HFFc6 (cell line): ENCODE measurements at places on chromosomes 1 and 21. TPM values are rescaled to one million over a fixed set of nuclear protein-coding genes. Genes with fewer than 3 reads are reported as not detected.

Gene PDE4B
- 34.9 and 58.5 TPM in 2 replicates for total RNA-seq

- DNase-seq: no peak
Measured at GRCh38 chr1:51714374-51715019, 97.6 kb downstream of the OSBPL9 start.

Gene PTPN22
- total RNA-seq: 1.0 to 1.6 TPM (median 1.6 TPM) in 3 replicates

GRCh38 chr1:162893612-162893908 lies 32.6 kb upstream of the CCDC190 start:
- no peak for DNase-seq

GRCh38 chr21:45184869-45185268 lies 102.8 kb downstream of the POFUT2 start:
- no peak for DNase-seq

Gene BRDT
- not detected in 2 replicates for total RNA-seq

Gene VWA5B1
- total RNA-seq: not detected in 3 replicates

Gene HSD3B1
- total RNA-seq: not detected in 3 replicates

DNA sequence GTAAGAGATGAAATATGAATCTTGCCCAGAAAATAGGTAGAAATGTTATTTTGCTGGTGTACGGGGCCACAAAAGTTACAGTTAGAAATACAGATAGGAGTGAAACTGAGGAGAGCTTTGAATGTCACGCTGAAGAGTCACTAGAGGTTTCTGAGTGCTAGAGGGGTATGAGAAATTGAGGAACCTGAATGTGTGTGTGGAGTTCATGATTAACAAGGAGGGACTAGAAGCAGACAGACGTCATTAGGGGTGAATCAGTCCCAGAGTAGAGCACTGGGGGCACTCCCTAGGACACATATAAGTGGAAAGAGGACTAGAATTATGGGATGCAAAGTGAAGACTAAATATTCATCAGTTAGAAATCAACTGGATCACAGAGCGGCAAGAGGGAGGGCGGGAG lies 188.9 kb upstream of the MAP1LC3C start:
- no peak for DNase-seq

DNA sequence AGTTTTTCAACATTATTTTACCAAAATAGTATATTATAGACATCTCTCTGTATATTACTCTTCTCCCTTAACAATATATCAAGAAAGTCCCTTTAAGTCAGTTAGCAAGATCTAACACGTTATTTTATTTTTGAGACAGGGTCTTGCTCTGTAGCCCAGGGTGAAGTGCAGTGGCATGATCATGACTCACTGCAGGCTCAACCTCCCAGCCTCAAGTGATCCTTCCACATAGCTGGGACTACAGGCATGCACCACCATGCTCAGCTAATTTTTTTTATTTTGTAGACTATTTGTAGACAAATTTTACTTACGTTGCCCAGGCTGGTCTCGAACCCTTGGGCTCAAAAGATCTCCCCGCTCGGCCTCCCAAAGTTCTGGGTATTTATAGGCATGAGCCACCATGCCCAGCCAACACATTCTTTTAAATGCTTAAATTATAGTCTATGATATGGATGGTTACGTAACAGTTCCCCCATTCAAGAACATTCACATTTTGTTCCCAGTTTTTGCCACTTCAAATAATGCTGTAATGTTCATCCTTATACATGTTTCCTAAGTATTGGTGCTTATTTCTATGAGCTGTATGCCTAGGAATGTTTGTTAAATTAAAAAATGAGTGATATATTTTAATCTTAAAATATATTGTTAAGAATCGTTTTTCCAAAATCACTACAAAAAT lies 70.4 kb downstream of the TUT4 start:
- no peak for DNase-seq

Gene SPRR5
- total RNA-seq: not detected in 3 replicates

DNA sequence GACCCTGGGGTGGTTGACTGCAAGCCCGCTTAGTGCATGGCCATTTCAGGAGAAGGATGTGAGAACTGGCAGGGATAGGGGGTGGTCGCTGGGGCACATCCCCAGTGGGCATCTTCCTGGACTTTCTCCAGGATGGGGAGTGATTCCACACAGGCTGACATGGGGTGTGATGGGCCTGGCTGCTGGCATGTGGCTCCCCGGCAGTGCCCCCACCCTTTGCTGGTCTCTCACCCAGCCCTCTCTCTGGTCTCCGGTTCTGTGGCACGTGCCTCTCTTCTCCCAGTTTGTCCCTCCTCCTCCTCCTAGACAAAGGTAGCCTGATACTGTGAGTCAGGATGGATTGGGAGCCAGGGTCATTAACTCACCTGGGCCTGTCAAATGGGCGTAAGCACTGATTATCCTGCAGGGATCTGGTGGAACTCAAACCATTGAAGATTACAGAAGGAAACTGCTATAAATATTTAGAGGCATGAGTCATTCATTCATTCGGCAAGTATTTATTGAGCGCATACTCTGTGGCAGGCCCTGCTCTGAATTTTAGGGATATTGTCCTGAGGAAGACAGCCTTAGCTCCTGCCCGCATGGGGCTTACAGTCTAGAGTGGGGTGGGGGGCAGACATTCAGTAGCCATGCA lies 23.6 kb upstream of the EPS8L3 start:
- peak; percentile 20 for DNase-seq

DNA sequence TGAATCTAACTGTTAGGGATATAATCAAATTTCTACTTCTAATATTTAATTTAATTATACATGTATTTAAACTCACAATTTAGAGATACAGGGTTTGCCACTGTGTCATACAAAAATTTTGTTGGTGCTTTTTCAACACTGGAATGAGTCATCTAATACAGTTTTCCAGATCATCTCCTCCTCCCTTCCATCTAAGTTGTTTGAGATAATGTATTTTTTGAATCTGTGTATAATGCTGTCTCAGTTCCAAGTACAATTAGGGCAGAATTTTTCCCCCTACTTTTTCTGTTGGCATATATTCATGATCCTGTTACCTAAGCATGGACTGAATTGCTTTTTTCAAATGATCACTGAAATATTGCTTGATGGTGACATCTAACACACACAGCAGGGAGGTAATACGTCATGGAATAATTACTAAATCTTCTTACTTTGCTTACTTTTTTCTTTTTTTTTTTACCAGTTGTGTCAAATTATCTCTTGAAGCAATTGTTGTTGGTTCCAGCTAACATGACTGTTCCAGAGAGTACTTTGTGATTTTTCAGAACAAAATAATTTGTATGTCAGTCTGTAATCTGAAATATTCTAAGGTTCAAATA lies 146.0 kb downstream of the MAGI3 start:
- DNase-seq: peak; percentile 46

GRCh38 chr1:63847308-63847910 lies 73.6 kb downstream of the ROR1 start:
- no peak for DNase-seq

Gene ZBTB8A
- total RNA-seq: 4.4 and 4.5 TPM in 2 replicates

- DNase-seq: no peak
Measured at GRCh38 chr1:62528015-62528414, 69.3 kb upstream of the ANGPTL3 start.

Gene PGLYRP4
- not detected in 3 replicates for total RNA-seq

DNA sequence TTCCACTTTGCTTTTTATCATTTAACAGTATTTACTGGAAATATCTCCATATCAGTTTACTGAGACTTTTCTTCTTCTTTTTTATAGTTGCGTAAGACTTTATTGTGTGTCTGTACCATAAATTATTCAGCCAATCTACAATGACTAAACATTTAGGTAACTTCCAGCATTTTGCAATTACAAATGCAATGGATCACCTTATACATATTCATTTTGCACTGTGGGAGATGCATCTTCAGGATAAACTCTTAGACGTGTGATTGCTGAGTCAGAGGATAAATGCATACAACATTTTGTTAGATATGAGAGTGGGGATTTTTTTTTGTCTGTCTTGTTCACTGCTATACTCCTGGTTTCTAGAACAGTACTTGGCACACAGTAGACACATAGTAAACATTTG lies 95.7 kb upstream of the GCLM start:
- DNase-seq: no peak

GRCh38 chr1:87127581-87127980 lies 201.1 kb upstream of the LMO4 start:
- DNase-seq: no peak

DNA sequence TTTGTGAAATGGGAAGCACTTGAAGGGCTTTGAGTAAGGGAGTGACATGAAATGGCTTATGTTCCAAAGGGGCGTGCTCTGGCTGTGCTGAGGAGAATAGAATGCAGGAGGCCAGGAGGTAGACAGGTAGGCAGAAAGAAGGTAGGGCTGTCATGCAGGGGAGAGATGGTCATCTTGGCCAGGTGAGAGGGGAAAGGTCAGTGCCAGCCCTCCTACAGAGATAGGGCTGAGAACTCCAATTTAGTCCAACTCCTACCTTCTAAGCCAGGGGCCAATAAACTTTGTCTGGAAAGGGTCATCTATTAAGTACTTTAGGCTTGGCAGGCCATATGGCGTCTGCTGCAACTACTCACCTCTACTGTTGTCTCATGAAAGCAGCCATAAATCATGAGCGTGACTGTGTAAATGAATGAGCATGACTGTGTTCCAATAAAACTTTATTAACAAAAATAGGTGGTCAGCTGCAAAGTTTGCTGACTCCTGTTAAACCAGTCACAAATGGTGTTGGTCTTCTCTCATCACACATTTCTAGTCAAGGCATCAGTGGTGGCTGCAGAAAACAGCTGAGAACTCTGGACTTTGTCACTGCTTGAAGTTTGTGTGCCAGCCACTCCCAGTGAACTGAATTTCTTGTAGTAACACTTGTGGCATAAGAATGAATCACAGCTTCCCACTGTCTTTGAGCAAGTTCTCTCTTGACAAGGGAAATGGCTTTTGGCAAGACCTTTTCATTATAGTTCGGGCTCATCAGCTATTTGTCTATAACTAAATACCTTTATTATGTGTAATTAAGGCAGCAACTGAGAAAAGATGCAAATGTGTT lies 32.0 kb upstream of the CD2 start:
- DNase-seq: no peak

DNA sequence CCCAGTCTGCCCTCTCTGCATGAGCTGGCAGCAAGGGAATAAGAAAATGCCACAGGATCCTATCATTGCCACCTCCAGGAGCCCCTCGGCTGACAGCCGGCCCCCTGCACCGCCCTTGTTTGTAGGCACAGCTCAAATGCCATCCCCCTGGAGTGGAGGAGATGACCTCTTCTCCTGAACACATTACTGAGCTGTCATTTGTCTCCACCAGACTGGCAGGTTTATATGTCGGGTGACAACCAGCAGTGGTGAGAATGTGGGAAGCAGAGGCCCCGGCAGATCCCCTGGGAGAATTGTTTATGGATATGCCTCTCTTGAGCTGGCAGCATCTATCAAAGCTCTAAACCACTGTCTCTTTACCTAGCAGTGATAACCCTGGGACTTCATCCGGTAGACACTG lies 135.4 kb upstream of the FMN2 start:
- no peak for DNase-seq

GRCh38 chr1:154182344-154183045 lies 9.4 kb downstream of the TPM3 start:
- DNase-seq: peak; percentile 70

Gene EFNA1
- total RNA-seq: 0.13 TPM in 1 of 3 replicates, not detected in the others

DNA sequence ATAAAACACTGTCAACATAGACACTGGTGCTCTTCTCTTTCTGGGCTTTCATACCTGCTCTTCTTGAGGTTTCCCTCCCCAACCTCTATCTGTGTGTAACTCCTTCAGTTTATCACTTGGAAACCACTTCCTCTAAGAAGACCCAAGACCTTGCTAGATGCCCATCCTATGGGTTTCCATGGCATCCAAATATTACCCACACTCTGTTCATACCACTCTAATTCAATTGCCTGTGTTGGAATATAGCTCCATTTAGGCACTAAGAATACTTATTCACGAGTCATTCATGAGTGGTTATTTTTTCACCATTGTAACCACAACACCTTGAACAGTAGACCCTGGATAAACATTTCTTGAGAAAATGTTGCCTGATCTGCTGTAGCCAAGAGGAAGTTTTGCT lies 231.1 kb upstream of the SGIP1 start:
- peak; percentile 67 for DNase-seq

DNA sequence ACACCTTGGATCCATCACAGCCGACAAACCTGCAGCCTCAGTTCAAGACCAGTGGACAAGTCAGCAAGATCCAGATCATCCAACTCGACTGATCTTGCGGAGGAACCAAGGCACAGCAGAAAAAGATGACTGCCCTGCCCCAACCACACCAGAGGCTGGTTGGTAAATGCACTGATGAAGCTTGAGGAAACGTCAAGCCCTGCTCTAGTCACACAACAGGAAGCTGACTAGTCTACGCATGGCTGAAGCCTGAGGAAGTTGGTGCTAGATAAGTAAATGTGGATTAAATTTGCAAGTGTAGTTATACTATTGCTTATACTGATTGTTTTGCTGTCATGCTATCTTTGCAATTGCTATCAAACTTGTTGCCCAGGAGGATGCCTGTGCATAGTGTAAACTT lies 89.0 kb downstream of the LIPI start:
- no peak for DNase-seq

- no peak for DNase-seq
Measured at GRCh38 chr21:36162631-36163030, 6.0 kb downstream of the DOP1B start.

GRCh38 chr1:3001471-3002348 lies 19.6 kb upstream of the ACTRT2 start:
- no peak for DNase-seq

Gene NEGR1
- 45.3 to 64.7 TPM (median 61.3 TPM) in 3 replicates for total RNA-seq

- no peak for DNase-seq
Measured at GRCh38 chr1:206939131-206939530, 7.1 kb downstream of the PIGR start.

- peak; percentile 61 for DNase-seq
Measured at GRCh38 chr21:43025636-43026180, 49.9 kb downstream of the CBS start.

Gene KIF1B
- 36.3 to 38.7 TPM (median 38.2 TPM) in 3 replicates for total RNA-seq

- DNase-seq: peak; percentile 69
Measured at GRCh38 chr1:207868251-207868773, 42.6 kb downstream of the CD34 start.

Gene OR10J1
- not detected in 3 replicates for total RNA-seq

DNA sequence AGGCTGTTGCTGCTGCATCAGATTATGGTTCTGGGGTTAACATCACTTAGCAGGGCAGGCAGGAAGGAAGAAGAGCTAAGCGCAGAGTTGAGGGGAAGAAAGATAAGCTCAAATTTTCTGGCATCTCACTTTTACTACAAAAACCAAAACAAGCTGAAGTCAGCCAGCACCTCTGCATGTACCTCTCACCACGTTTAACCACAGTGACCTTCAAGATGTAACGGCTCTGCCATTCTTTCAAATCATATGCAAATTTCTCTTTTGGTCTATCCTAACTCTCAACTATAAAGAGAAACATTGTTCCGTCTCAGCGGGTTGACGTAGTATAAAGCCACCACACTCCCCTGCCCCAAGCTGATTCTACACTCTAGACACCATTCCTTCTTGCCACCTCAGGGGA lies 154.4 kb downstream of the OMA1 start:
- no peak for DNase-seq

- DNase-seq: no peak
Measured at GRCh38 chr21:45027241-45028196, 46.9 kb upstream of the ADARB1 start.

GRCh38 chr21:36079010-36079649 lies 9.3 kb downstream of the CBR1 start:
- DNase-seq: no peak

GRCh38 chr1:50348449-50349241 lies 74.6 kb downstream of the DMRTA2 start:
- DNase-seq: peak; percentile 64

Gene TNFRSF25
- 2.3 to 3.3 TPM (median 2.7 TPM) in 3 replicates for total RNA-seq

- DNase-seq: no peak
Measured at GRCh38 chr21:36643374-36644250, 55.3 kb upstream of the SIM2 start.

- no peak for DNase-seq
Measured at GRCh38 chr1:247357781-247358211, 26.1 kb upstream of the ZNF496 start.

- no peak for DNase-seq
Measured at GRCh38 chr1:226310245-226310540, 1.2 kb upstream of the LIN9 start.

Gene PLA2G2C
- not detected in 2 replicates for total RNA-seq
